Stimulated activated CD8-positive, alpha-beta memory T cell treated with anti-CD3 and anti-CD28 coated beads, Interleukin-15, amount 100 ng/mL, for 48 hours (primary cell): ENCODE measurements at places on chromosomes 16 and 17.

GRCh38 chr17:47703191-47703591 lies 9.2 kb downstream of the TBKBP1 start:
- DNase-seq: peak; percentile 71

DNA sequence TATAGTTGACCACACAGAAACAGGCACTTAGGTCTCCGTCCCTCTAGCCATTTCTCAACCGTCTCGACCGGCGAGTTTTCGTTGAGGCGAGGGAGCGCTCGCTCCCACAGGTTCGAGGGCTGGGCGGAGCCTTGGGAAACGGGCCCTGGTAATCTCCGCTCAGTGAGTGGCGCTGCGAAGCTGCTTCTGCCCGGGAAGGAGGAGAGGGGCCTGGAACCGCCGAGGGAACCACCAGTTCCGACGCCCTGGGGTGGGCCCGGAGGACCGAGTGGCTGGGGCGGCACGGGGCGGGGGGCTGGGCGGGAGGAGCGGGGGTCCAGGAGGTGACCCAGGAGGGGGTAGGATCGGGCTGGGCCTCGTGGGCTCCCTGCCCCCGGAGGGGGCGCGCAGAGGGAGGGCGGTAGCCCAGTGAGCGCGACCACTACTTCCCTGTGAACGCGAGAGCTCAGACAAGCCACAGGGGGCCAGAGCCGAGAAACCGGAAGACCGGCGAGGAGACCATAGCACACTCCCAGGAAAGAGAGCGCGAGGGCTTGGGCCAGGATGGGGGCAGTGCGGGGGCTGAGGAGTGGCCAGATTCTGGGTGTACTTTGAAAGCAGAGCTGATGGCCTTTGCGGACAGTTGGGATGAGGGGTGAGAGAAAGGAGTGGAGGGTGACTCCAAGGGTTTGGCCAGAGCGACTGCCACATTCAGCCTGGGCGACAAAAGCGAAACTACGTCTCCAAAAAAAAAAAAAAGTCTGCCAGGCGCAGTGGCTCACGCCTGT lies 29.9 kb upstream of the ARL4D start:
- peak; percentile 49 for DNase-seq

DNA sequence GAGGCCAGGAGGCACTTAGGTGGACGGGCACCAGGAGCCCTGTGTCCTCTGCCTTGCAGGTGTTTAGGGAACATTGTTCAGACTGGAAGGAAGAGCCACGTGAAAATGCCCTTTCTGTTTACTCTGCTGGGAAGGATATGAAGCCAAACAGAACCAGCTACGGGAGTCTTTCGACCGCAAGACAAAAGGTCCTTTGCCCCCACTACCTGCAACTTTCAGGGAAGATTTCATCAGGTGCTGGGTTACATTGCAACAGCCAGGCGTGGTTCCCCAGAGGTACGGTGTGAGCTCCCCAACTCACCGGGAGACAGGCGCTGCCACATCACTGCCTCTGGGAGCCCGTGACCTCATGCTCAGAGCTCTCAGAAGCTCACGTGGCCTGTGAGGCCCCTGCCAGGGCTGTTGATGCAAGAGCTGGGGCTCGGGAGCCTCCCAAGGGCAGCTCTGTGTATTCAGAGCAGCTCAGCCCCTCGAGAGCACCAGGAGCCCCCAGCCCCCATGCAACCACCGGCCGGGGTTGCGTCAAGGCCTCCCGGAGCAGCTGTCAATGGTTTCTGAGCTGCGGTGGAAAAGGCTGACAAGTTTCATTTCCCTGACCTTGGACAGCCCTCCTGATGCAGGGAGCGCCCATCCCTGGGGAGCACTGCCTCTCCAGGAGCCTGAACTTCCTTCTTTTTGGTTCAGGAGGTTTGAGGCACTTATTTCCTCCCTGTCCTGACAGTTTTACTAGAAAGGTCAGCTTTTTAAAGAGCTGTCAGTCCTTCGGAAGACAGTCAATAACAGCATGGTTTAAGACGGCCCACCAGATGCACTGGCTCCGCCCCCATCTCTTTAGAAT lies 42.1 kb downstream of the TBC1D16 start:
- DNase-seq: peak; percentile 53

GRCh38 chr17:68863091-68863652 lies 92.0 kb downstream of the ABCA8 start:
- DNase-seq: no peak

DNA sequence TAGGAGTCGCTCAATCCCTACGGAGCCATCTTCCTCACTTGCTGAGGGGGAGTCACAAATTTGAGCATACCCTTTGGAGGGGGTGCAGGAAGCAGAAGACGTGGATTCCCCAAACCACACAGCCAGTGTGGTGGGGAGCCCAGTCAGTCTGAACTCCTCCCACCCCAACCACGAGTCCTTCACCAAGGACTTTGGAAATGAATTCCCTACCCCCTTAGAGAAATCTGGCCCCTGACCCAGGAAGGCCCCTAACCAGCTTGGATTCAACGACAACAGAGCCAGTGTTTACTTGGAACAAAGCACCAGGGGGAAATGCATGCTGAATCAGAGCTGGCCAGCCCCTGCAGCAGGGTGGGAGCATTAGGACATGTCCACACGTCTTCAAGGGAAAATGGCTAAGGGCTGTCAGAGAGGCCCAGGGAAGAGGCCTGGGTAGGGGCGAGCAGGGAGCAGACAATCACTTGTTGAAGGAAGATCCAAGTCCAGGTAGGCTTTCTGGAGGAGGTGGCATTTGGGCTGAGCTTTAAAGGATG lies 5.5 kb upstream of the TMEM92 start:
- no peak for DNase-seq

DNA sequence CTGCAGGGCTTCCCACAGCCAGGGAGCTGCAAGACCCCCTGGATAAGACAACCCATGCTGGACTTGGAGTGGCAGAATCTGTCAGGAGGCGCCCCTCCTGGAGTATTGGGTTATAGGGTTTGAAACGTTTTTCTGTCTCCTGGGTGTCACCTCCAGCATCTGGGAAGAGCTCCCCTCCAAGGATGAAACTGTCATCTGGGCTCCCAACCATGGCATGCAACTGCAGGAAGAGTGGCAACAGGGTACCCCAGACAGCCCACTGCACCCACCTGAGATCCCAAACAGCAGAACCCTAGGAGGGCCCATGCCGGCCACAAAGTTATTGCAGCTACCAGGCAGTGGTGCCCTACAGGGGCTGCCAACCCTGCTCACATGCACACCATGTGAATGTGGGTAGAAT lies 636 bp upstream of the GSG1L start:
- no peak for DNase-seq

- no peak for DNase-seq
Observed at GRCh38 chr16:8146256-8147012, 443.9 kb downstream of the TMEM114 start.

GRCh38 chr16:12171706-12172105 lies 195.2 kb downstream of the SNX29 start:
- DNase-seq: no peak

DNA sequence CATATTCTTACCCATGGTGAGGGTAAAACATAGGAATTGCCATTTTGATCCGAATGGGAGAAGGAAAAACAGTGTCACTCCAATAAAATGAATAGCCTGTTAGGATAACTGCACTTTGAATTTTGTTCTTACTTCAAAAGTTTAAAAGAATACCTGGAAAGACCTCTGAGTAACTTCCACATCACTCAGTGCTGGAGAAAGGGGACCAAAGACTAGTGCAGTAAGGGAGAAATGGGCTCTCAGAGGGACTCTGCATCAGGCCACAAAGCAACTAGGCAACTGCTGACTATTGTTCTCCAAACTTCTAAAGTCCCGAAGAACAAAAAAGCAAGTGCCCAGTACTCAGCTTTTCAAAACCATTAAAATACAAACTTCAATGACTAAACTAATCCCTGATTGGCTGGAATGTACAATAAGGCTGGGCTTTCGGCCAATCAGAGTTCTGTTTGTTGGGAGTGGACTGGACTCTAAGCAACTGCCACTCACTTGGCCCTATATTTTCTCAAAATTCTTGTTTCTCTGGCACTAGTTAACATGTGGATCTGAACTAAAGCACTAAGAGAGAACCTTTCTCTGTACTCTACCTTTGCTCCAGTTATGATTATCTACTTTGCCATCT lies 6.2 kb downstream of the DNAJC7 start:
- DNase-seq: no peak

DNA sequence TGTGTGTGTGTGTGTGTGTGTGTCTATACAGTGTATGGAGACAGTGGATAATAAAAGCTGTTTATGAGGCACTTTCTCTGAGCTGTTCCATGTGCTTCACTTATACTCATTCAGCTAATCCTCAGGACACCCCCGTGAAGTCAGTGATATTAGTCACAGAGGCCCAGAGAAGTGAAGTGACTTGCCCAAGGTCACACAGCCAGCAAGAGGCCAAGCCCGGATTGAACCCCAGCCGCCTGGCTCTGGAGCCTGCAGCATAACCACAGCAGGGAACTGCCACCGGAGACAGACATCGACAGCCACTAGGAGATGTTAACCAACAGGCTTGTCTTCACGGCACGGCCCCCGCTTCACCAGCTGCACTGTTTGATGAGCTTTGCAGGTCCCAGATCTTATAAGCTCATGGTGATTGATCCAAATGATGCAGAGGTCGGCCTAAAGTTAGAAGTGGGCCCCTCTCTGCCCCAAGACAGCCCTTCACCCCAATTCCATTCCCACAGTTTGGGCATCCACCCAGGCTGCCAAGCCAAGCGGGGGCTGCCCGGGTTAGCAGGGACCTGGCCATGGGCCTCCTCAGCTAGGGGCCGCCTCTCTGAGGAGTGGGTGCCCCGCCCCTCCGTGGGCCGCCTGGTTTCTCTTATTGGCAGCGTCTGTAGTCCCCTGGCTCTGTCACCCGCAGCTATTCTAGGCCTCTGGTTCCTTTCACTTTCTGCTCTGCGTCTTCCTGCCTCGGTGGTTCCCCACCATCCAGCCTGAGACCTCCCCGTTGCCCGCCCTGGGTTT lies 30.9 kb downstream of the SOCS1 start:
- peak; percentile 81 for DNase-seq

- DNase-seq: no peak
Observed at GRCh38 chr17:78726513-78726912, 55.6 kb downstream of the CYTH1 start.

DNA sequence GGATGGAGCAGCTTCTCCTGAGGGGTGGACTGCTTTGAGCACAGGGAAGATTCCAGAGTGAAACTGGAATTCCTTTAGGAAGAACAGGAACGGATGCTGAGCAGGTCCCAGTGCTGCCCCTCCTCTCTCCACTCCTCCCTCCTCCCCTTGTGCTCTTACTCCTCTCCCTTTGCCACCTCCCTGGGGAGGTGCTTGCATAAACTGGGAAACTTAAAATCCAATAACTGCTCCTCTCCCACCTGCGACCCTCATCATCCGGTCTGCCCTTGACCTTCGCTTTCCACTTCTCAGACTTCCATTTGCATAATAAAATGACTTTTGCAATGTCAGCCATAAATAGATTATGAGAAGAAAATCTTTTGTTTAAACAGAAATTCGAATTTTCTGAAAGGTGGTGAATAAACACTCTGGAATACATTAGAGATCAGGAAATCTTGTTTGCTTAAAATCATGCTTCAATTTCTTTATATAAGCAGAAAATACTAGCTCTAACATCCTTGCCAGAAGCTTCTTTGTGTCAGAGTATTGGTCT lies 23.7 kb downstream of the HSBP1 start:
- no peak for DNase-seq

GRCh38 chr17:546456-546855 lies 168.2 kb downstream of the VPS53 start:
- no peak for DNase-seq

- no peak for DNase-seq
Observed at GRCh38 chr16:71923941-71924690, 28.8 kb downstream of the IST1 start.

DNA sequence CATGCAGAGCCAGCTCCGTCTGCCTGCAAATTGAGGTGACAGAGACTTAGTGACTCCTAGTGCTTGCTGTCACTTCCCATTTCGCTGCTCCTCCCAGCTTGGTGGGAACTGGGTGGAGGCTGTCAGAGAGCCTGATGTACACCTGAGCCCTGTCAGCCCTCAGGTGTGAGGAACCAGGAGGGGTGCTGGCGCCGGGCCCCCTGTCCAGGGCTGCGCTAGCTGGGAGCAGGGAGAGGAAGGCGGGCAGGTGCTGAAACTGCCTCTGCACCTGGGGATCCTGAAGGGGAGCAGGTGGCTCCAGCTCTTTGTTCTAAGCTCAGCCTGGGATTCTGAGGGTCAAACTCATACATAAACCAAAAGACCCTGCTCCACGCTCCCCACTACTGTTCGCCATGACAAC lies 10.8 kb upstream of the WSCD1 start:
- DNase-seq: no peak

GRCh38 chr17:47813512-47814031 lies 8.0 kb downstream of the OSBPL7 start:
- DNase-seq: no peak

DNA sequence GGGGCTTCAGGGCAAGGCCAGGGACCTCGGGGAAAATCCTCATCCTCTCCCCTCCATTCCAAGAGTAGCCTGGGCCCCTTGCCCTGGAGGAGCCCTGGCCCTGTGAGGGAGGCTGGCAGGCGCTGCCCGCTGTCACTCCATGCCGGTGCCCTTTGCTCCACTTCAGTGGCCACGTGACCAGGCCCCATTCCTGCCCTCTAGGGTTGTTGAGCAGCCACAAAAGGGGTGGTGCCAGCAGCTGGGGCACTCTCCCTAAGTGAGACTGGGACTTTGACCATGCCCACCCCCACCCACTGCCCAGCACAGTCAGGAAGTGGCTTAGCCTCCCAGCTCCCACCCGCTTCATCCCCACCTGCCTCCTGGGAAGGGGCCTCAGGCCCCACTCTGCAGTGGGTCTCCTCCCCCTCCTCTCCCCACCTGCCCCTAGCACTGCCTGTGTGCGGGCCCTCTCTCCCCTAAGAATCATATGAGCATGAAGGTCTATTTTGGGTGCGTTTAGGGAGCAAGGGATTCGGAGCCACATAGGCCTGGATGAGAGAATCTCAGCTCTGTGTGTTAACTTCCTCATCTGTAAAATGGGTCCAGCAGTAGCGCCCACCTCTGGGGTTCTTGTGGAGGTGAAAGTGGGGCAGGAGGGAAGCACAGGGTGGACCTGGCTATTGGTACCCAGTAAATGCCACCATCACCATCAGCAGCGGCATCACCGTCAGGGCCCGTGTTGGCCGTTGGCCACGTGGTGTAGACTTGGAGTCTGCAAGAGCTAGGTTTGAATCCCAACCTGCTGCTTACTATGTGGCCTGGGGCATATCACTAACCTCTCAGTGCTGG lies 7.2 kb downstream of the PDK2 start:
- no peak for DNase-seq

DNA sequence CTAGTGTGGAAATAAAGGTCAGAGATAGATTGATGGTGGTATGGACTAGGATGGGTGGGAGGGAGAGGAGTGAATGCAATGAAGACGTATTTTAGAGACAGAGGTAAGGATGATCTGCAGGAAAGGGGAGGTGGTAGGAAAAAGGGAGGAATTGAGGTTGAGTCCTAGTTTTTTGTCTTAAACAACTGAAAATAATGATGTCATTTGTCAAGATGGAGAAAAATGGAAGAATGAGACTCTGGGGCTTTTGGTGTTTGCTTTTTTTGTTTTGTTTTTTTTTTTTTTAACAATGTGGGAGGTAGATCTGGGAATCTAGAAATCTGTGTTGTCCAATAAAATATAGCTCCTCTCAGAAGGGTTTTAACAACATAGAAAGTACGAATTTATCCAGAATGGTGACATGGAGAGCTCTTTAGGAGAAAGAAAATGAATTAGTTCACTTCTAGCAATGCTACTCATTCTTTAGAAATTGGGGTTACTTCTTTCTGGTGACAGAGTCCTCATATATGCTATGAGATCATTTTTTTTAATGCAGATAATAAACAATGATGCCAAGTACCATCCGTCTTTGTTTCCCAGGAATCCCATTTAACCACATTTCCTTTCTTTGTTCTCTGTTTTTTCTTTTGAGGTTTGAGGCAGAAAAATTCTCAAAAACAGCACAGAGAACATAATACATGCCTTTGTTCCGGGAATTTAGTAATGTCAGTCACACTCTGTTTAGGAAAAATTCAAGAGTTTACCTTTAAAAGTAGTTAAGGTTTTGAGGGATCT lies 225.3 kb upstream of the COX10 start:
- no peak for DNase-seq
